ENCODE measurements at places on chromosomes 6 and 20.

DNA sequence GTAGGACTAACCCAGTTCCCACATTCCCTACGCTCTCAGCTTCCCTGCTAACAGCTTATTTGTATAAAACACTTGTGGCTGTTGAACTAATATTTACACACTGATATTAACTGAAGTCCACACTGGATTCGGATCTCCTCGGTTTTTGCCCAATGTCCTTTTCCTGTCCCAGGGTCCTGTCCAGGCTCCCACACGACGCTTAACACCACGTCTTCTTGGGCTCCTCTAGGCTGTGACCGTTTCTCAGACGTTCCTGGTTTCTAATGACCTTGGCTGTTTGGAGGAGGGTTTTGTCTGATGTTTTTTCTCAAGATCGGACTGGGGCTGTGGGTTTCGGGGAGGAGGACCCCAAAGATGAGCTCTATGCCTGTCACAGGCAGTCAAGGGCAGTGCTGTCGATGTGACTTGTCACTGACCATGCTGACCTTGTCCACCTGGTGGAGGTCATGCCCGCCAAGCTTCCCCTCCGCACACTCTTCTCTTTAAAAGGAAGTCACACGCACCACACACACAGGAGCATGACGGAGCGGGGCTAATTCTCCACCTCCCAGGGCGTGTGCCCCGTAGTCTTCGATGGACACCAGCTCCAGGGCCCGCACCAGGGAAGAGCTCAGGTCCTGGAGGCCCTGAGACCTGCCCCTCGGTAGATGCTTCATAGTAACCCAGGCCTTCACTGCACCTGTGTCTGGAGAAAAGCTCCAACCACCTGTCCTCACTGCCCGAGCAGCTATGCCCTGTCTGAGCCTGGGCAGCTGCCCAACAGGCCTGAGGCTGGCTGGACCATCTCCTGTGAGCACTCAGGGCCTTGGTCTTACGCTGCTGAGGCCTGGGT is 72.0 kb downstream of the TTLL2 start:
- DNase-seq, result no peak

- DNase-seq, result no peak
Observed at GRCh38 chr6:148932731-148933130, 185.9 kb downstream of the UST start.

DNA sequence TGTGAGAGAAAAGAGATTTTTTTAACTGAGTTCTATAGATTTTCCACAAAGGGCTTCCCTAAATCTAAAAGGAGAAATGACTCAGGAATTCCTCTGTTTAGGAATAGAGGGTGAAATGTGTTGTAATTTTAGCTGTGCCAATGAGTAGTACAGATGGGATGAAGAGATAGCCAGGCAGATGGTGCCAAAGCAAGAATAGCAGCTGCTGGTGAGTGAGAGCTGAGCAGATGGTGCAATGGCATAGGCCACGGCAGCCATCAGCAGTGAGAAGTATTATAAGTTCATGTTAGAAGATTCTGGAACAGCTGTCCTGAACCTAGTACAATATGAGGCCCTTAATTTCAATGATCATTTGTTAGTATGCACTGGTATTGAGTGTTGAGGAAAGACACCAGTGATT is 40.2 kb upstream of the CRISP1 start:
- DNase-seq, result no peak

- DNase-seq, result no peak
Observed at GRCh38 chr6:148720406-148720805, 26.4 kb upstream of the UST start.

- no peak for DNase-seq
Observed at GRCh38 chr6:137117581-137117980, 55.9 kb downstream of the IL22RA2 start.

DNA sequence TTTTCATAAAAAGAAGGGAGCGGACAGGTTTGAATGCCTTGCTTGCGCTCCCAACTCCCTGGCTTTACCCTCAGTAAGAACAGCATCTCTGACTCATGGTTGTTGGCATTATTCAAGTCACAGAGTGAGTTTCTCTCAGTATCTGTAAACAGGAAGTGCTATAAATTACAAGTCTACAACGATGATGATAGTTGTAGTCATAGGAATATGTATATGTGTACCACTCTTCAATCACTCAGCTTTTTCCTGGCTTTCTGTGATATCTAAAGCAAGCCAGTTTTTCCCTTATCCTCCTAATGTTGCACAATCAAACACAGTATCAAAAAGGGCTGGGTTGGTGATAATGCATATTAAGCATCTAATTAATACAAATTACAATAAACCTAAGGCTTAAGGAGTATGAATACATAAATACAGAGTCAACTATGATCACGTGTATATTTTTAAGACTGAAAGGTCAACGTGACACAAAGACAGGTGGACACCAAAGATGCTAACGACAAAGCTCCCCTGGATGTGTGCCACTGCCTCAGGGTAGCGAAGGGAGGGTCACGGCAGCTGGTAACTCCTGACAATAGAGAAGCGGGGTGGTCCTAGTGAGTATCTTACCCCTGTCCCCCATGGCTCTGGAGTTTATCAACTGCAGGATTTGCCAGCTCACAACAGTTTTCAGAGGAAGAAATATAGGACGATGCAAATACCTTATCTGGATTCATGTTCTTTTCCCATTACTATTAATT is 202.8 kb downstream of the BTBD9 start:
- DNase-seq, result no peak

GRCh38 chr6:12012558-12013306 is 620 bp downstream of the HIVEP1 start:
- DNase-seq, result no peak

DNA sequence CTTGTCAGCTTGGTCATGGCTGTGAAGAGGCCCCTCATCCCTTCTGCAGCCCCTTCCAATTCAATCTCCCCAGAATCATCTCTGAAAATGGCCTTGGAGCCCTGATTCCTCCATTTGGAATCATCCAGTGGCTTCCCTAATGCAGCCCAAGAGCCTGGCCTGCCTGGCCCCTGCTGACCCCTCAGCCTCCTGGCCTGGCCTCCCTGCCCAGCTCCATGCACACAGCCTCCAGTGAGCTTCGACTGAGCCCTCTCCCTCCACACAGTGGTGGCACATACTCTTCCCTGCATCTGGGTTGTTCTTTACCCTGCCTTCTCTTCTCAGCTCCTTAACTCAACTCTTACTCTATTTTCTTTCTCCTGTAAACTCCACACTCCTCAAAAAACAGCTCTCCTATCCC is 120.9 kb downstream of the ANKRD60 start:
- DNase-seq, result no peak

GRCh38 chr6:96304997-96305396 is 216.6 kb upstream of the UFL1 start:
- DNase-seq, result no peak

GRCh38 chr6:116883005-116883404 is 6.0 kb downstream of the RFX6 start:
- no peak for DNase-seq
